DMS79 treated with DMSO at 0.1 percent for 48 hours (cell line): ENCODE measurements at places on chromosomes 5 and 9.

DNA sequence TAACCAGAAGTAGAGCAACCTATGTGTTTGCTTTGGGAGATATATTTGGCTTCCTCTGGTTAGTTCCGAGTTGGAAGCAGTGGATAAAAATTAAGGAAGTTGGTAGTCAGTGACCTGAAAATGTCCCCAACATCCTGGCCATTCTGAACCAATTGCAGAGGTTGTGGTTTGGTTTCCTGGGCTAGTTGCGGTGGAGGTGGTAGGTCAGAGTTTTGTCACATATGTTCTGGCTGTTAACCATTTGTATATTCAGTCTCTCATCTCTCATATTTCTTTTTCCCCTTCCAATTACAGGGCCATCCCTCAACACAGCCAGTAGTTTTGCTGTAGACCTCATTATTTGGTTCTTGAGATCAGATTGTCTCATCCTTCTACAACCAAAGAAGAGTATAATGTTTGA lies 1026.9 kb downstream of the PTPRD start:
- no peak for DNase-seq

- DNase-seq = no peak
These were observed 824.0 kb upstream of the ARRDC3 start for GRCh38 chr5:92207151-92207550.

- DNase-seq = no peak
These were observed 45.8 kb upstream of the ENTREP1 start for GRCh38 chr9:69279084-69279731.

- no peak for DNase-seq
These were observed 33.8 kb downstream of the OTULINL start for GRCh38 chr5:14615365-14615764.

GRCh38 chr9:133955821-133956411 lies 36.2 kb downstream of the VAV2 start:
- no peak for DNase-seq
